Activated naive CD4-positive, alpha-beta T cell treated with anti-CD3 and anti-CD28 coated beads, Interleukin-2, amount 50 U/mL, for 72 hours (primary cell): ENCODE measurements at places on chromosomes 6 and 20. TPM values are rescaled to one million over a fixed set of nuclear protein-coding genes. Genes with fewer than 3 reads are reported as not detected.

Gene DPPA5
- total RNA-seq: not detected

DNA sequence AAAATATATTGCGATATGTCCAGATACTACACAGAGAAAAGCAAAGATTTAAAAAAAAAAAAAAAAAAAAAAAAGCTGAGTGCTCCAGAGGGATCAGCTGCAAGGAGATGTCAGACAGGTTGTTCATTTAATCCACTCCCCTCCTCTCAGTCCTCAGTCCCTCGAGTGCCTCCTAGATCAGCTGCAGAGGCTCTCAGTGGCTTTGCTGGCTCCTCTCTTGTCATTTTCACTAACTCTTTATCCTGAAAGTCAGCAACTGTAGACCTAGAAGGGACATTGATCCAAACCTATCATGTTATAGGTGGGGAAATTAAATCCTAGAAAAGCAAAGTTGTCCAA, 61.6 kb downstream of the KIAA0319 start:
- no peak for DNase-seq

GRCh38 chr6:42449917-42450476, 1.7 kb downstream of the TRERF1 start:
- DNase-seq: no peak

DNA sequence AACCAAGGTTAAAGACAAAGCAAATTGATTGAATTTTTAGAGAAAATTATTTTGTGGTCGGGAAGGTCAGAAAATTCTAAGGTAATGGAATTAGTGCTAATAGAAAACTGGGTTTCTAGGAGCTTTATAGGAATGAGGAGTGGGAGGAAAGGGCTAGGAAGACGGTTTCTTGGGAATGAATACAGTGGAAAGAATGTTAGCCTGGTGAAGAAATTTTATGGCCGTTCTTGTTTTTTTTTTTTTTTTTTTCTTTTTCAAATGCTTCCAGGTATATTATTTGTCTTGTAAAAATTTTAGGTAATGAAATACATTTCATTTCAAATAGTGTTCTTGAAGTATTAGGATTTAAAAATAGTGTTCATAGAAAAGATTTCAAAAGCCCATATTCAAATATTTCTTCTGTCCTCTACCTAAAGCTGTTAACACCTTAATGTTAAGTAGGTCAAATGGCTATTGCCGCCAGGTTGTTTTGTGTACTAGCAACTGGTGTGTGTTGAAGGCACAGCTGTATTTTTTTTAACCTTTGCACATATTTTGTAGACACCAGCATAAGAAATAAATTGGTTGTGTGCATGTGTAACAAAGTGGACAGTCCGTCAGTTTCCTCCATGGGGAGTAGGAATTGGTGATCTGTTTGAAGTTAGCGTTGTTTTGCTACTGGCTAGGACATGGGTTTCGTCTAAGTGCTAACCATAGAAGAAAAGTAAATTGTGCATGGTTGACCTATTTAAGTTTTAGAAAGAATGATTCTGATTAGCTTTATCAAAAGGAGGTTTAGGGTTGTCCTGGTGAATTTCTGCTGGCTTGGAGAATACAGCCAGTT, 32.3 kb downstream of the AFDN start:
- DNase-seq: no peak

Gene ABHD12
- total RNA-seq: 20.2 TPM

GRCh38 chr20:2518096-2518495, 9.4 kb upstream of the ZNF343 start:
- DNase-seq: no peak

DNA sequence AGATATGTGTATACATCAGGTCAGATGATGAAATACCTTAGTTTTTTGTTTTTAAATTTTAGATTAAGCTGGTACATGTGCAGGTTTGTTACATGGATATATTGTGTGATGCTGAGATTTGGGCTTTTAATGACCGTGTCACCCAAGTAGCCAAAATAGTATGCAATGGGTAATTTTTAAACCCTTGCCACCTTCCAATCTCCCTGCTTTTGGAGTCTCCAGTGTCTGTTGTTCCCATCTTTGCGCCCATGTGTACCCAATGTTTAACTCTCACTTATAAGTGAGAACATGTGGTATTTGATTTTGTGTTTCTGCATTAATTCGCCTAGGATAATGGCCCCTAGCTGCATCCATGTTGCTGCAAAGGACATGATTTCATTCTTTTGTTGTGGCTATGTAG, 45.8 kb downstream of the TNFAIP3 start:
- DNase-seq: no peak

Gene CDH4
- 0.08 TPM for total RNA-seq

DNA sequence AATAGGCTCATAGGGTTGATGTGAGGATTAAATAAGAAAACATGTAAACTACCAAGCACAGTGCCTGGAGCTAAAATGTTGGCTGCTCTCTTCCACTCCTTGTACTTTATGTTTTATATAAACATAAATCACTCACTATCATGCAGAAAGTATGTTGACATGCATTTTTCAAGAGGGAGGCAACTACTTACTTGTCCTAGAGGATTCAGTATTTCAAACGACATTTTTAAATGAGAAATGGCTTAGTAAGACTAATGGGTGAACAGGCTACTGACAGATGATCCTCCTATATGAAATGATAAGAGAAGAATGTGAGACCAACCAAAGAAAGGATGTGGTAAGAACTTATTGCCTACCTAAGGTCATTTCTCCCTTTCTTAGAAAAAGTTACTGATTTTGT, 21.0 kb downstream of the LATS1 start:
- DNase-seq: no peak

DNA sequence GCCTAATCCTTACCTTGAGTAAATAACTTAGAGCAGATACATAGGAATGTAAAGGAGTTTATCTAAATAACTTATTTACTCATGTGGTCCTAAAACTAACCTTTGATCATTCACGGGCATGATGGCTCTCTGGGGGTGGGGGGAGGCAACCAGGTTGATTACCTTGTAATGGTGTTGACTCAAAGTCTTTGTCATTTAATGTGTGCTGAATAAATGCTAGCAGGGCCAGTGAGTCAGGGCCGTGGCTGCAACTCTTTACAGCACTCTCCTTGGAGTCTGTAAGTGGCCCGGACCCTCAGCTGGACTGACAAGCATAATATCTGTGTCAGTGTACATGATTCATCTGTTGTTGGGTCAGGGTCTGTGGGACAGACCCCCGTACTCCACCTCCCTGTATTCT, 203.0 kb downstream of the EPM2A start:
- no peak for DNase-seq

- DNase-seq: no peak
These were observed 23.4 kb upstream of the PLN start for GRCh38 chr6:118524686-118525085.

GRCh38 chr6:90596967-90597539, 10.2 kb upstream of the MAP3K7 start:
- no peak for DNase-seq

GRCh38 chr6:167351656-167352345, 26.9 kb downstream of the TTLL2 start:
- DNase-seq: no peak

- DNase-seq: no peak
These were observed 105.6 kb downstream of the ELOVL4 start for GRCh38 chr6:79841577-79842375.

DNA sequence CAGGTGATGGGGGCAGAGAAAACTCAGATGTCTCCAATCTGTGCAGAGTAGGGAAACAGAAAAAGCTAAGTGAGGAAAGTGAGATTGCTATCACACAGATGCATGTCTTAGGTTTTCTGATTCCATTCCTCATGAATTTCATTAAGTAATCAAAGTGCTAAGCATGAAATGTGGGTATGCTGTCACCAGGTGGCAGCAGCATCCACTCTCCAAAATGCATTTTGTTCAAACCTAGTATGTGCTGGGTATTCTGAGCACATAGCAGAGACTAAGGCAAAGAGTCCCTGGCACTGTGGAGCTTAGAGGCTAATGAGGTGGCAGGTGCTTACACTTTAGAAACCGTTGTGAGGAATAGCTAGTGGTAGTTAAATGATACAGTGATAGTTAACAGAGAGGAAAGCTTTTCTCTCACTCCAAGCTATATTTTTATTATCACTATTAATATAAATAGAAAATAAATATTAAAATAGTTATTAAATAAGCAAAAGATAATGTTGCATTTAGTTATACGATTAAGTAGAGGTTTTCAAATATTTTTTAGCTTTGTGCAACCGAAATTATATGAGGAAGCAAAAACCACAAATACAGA, 179.5 kb downstream of the CDH26 start:
- DNase-seq: no peak

DNA sequence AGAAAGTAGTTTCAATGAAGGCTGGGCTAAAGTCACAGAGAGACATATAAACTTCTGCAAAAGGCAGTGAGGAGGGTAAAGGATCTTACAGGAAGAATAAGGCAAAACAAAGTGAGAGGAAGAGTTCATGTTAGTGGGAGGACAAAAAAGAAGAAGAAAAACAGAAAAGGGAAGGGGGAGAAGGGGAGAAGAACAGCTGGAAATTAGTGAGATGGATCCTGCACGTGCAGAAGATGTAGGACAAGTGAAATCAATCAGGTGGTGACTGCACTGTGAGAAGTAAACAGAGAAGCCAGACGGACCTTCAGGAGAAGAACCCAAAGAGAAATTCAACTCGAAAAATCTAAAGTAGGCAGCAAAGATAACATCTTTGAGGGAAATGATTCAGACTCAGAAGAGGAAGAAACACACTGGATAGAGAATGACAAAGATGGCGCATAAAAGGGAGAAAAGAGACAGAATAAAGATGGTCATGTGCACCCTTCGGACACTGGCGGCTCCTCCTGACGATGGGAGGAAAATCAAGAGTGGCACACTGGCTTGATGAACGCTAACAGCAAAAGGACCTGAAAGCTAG, 105.9 kb downstream of the MYB start:
- no peak for DNase-seq

Gene ADGRF1
- not detected for total RNA-seq

- DNase-seq: no peak
These were observed 40.2 kb upstream of the CRISP1 start for GRCh38 chr6:49906526-49906925.

DNA sequence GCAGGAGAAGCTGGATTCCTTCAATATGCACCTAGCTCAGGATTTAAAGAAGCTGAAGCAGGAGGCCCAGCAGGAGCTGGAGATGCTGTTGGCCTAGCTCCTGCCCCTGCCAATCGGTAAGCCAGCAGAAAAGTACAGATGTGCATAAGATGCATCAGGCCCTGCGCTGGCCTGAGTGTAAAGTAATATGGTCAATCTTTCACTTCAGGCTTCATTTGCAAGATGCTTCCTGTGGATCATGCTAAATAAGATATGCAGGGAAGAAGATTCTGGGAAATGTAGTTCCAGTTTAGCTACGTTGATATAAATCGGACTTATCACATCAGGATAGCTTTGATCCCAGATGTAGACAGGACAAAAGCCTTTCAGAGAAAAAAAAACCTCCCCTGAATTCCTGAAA, 100.3 kb downstream of the GJA1 start:
- no peak for DNase-seq

DNA sequence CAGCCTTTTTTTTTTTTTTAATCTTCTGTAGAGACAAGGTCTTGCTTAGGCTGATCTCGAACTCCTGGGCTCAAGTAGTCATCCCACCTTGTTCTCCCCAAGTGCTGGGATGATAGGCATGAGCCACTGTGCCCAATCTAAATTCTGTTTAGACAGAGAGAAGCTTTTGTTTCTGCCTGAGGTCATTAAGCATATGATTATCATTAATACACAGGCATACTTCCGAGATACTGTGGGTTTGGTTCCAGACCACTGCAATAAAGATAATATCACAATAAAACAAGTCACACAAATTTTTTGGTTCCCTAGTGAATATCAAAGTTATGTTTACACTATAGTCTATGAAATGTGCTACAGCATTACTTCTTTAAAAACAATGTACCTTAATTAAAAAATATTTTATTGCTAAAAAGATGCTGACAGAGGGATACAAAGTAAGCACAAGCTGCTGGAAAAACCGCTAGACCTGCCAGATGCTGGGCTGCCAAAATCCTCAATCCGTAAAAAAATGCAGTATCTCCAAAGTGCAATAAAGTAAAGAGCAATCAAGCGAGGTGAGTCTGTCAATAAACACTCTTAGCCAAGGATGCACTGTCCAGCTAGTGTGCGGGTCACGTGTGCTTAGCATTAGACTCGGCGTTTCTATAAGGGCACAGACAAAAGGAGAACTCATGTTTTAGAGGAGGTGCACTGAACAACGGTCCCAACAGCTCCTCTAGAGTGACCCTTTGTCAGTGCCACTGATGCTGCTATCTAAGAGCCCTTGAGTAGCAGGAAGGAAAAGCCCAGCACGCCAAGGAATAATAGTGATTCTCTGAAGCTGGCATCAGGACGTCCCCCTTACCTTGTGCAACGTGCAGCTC, 16.1 kb downstream of the TXNDC5 start:
- DNase-seq: no peak

GRCh38 chr6:136439514-136440190, 110.6 kb downstream of the MAP7 start:
- DNase-seq: no peak

DNA sequence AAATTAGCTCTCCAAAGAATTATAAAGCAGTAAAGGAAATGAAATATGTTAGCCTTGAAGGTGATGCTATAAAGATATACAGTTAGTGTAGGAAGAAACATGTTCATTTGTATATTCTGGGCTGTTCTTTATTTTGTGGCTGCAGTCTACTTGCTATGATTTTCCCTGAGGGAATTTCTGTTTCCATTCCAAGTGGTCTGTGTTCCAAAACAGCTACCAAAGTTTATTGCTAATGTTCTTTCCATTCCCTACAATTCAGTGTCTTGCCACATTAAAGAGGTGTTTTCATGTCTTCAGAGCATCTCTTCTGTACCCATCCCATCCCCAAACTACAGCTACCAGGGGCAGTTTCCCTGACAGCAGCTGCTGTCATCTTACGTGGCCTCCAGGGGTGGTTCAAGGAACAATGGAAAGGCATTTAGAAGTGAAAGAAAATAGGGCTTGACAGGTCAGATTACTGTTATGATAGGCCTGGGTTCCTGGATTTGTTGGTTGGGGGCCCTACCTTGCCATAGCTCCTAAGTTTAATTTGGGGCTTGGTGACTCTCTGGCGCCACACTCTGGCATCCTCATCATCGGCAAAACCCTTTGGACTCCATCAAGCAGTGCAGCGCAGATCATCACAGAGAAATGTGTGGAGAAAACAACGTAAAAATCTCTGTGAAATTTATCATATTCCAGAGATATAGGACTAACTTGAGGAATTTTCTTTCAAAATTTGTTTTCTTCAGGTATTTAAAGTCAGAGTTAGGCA, 33.8 kb upstream of the AIG1 start:
- DNase-seq: no peak

Gene GSTA3
- not detected for total RNA-seq

GRCh38 chr20:37755665-37756064, 61.8 kb downstream of the CTNNBL1 start:
- DNase-seq: no peak

- no peak for DNase-seq
These were observed 29.0 kb downstream of the ANKRD60 start for GRCh38 chr20:58199469-58199868.

Gene MMP24
- total RNA-seq: not detected

Gene PRRT1
- 0.84 TPM for total RNA-seq

Gene BMP5
- total RNA-seq: not detected

- DNase-seq: no peak
These were observed 188.6 kb downstream of the DTNBP1 start for GRCh38 chr6:15474196-15474595.

GRCh38 chr20:2871661-2872458, 1.4 kb upstream of the PTPRA start:
- no peak for DNase-seq

GRCh38 chr20:5654557-5654956, 95.6 kb upstream of the SHLD1 start:
- DNase-seq: no peak
